Ascending aorta (tissue), 2 donors: ENCODE measurements at places on chromosomes 12 and 14.

DNA sequence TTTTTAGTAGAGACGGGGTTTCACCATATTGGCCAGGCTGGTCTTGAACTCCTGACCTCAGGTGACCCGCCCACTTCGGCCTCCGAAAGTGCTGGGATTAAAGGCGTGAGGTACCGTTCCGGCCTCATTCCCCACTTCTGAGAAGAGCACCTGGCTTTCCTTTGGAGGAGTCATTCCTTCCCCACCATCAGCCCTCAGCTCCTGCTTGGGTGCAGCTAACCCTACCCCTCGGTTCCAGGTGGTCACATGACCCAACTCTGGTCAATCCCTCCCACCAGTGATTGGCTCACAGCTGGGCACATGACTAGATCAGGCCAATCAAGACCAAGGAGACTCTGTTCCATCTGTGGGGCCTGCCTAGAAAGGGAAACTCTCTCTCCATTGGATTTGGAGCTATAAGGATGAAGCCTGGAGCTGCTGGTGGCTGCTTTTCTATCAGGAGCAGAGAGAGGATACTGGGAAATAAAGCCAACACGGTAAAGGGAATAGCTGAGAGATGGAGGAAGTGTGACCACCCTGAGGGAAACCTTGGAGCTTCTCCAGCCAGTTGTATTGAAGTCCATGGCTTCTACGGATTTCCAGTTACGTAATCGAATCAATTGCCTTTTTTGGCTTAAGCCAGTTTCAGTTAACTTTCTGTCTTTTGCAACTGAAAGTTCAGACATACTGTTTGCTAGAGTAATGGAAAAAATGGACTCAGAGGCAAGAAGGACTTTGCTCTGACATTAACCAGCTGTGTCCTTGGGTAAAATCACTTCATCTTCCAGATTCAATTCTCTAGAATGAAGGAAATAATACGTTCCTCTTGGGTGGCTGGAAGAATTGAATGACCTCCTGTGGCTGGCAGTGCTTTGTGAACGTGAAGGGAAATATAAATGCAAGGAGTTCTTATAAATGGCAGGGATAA, 19.7 kb upstream of the IFT81 start:
- DNase-seq, result no peak

GRCh38 chr14:93430315-93431035, at the start of gene UNC79:
TSS of gene UNC79 (plus strand) at chr14:93430939. CDS start at chr14:93431030, 91 bp downstream.
- no peak for DNase-seq

DNA sequence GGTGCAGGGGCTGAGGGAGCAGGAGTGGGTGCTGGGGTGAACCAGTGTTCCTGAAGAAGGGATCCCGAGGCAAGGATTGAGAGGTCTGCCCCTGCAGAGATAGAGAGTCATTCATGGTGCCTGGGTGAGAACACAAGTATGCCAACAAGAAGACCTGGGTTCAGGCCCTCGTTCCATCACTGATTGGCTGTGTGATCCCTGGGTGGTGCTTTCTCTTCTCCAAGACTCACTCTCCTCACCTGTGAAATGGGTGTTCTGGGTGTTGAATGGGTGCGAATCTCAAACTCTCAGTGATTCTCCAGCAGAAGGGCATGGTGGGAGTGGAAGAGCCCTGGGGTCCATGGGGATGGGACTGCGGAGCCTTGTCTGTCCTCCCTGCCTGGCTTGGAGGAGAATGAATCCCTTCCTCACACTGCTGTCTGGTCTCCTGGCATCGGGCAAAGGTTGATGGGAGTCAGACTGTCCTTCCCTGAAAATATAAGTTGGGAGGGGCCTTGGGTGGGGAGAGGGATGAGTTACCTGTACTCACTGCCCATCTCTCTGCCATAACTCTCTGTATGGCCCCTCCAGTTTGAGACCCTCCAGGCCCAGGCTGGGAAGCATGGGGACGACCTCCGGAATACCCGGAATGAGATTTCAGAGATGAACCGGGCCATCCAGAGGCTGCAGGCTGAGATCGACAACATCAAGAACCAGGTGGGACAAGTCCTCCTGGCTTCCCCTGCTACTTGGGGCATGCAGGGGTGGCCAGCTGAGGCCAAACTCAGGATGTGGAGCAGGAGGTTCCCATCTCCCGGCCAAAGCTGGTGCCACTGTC, 9.6 kb downstream of the KRT7 start:
- DNase-seq, result no peak

- DNase-seq, result no peak
Measured at GRCh38 chr14:21095430-21096205, 2.8 kb downstream of the ZNF219 start.

GRCh38 chr14:68140076-68140741, 320.6 kb downstream of the RAD51B start:
- DNase-seq, result peak; percentile 83

DNA sequence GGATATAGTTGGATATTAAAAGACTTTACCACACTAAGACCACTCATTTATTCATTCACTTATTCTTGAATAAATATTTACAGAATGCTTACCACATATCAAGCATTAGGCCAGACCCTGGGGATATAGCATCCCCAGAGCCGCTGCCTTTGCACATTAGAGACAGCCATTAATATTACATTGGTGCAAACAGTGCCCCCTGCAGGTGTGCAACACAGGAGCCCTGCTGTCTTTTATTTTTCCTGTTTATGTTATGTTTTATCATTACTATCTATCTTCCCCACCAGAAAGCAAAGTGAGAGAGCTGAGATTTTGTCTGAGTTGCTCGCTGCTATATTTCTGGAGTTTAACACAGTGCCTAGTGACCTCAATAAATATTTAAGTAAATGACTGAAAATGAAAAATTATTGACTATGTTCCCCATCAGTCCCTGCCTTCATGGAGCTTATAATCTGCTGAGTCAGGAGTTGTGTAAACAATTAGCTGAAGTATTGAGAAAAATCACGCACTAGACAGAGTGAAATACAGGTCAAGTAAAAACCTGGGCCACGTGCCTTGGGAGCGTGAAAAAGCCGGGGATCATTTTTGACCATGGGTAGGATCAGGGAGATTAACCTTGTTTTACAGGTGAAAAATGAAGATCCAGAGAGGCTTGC, 301.6 kb downstream of the PCNX1 start:
- DNase-seq, result no peak

DNA sequence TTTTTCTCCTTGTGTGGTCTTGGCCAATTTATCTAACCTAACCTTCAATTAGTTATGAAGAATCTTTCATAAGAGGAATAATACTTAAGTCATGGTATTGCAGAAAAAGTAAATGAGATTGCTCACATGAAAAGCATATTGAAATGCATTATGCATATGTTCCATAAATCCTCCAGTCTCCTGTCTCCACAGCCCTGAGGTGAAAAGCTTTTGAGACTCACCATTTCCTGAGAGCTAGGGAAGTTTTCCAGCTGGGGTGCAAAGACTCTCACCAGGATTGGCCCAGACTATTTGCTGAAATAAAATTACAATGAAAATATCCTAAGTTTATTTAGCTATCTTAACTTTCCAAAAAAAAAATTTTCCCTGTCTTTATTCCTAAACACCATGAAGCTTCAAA, 723.8 kb upstream of the FLRT2 start:
- DNase-seq, result no peak

GRCh38 chr14:74973003-74973653, 17.7 kb upstream of the PGF start:
- no peak for DNase-seq

- no peak for DNase-seq
Measured at GRCh38 chr14:60566101-60566500, 57.2 kb downstream of the SIX6 start.

DNA sequence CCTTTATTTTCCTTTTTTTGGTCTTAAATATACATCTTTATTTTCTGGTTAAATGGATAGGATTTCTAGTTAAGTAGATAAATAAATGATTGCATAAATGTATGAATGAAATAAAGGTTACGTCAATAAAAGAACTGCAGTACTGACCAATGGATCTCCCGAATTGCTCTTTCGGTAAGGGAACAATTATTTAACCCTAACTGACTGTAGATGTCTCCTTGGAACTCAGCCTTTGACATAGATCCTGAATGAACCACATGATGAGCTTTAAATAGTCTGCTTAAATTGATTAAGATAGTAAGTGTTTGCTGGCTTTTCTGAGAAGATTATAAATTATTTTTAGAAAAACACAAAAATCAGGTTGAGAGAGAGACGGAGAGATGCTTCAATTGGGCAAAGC, 391.0 kb upstream of the SYT1 start:
- DNase-seq, result no peak

DNA sequence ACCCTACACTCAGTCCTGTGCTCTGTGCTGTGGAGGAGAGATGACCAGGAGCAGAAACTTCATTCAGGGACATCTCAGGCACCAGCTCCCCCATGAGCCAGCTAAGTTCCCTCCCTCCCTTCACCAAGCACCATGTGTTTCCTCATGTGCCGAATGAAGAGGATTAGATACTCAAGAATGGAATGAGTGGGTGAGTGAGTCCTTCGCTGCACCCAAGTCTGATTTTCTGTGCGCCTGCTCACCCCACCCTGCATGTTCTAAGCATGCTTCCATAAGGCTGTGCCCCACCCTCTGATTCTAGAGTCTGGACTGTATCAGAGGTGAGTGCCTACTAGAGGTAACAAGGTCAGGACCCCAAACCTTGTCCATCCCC, 12.1 kb downstream of the SERPINA5 start:
- DNase-seq, result no peak

GRCh38 chr14:35392103-35392502, 12.4 kb downstream of the NFKBIA start:
- DNase-seq, result no peak

- no peak for DNase-seq
Measured at GRCh38 chr12:91572869-91573268, 390.3 kb upstream of the DCN start.

DNA sequence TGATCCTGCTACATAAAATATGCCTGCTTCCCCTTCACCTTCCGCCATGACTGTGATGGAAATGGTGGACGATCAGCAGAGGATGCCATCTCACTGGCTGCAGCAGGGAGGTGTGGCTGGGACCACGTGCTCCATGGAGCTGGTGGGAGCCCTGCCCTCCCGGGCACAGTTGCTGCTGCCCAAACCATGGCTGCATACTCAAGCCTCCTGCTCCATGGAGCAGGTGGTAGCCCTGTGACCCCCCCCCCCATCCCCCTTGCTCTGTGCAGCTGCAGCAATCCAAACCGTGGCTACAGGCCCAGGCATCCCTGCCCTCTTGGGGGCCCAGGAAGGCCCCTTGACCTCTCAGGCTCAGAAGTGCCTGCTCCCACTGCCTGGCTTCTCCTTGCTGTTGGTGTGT, 597.5 kb upstream of the LMO3 start:
- no peak for DNase-seq

- DNase-seq, result no peak
Measured at GRCh38 chr14:76917158-76917596, 91.0 kb downstream of the LRRC74A start.

DNA sequence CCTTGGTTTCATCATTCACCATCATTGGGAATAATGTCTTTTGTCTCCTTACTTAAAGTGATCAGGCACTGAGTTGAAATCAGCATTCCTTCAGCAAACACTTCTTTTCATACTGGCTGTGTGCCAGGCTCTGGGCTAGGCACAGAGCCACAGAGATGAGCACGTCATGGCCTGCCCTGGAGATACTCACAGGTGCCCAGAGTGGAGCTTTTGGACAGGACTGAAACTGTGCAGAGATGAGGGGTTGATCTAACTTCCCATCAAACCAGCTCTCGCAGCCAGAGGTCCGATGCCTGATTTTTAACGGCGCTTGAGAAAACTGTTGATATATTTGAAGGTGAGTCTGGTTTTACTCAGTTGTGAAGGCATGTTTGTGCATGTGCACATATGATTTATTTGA, 43.1 kb downstream of the CACNA1C start:
- no peak for DNase-seq

DNA sequence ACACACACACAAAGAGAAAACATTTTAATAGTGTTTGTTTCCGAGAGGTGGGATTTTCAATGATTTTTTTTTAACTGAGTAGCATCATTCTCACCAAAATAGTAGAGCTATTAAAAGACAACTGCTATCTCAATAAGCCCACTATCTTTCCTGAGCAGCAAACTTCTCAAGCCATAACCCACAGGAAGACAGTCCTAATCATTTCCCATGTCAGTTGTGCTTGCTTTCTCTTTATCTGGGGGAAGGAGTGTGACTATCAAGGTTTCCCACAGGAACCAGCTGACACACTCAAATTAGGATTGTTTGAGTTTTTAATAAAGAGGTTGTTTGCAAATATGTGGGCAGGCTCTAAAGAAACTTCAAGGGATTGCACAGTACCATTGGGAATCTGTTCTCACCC, 4.9 kb upstream of the MAX start:
- DNase-seq, result no peak

GRCh38 chr12:50258167-50258551, 25.2 kb downstream of the LIMA1 start:
- no peak for DNase-seq

- no peak for DNase-seq
Measured at GRCh38 chr12:96774496-96775256, 132.4 kb upstream of the NEDD1 start.

- DNase-seq, result no peak
Measured at GRCh38 chr14:24662753-24663152, 28.8 kb upstream of the GZMB start.

GRCh38 chr12:120862664-120863063, 41.5 kb downstream of the SPPL3 start:
- DNase-seq, result no peak

DNA sequence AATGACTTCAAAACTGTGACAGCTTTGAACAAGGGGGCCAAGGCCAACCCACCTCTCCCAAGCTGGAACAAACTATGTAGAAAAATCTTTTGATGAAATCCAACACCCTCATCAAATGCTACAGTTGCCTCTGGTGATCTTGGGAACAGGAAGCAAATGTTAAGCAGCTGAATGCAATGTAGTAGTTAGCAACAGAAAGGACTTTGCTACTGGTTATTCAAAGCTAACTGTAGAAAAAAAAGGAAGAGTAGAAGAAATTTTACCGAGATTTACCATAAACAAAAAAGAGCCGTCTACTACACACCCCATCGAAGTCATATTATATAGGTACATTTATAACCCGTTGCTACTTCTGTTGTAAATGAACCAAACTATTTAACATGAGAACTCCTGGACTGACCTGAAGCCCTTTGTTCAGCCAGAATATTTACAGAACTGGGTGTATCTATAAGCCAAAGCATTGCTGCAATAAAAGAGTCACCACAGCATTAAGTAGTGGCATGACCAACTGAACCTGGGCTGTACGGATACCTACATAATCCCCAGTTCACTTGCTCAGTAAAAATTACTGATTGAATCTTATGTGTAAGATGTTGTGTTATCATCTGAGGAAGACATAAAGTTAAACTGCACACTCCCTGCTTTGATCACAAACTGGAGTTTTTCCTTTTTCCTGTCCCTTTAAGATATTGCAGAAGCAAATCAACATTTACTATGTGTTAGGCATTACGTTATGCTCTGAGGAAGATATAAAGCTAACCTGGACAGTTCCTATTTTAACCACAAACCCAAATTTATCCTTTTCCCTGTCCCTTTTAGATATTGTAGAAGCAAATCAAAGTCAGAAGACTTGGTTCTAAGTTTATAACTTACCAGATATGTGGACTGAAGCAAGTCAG, 25.1 kb downstream of the SYNJ2BP start:
- DNase-seq, result no peak
